GM04504 (cell line): ENCODE measurements at places on chromosomes 7 and 10.

DNA sequence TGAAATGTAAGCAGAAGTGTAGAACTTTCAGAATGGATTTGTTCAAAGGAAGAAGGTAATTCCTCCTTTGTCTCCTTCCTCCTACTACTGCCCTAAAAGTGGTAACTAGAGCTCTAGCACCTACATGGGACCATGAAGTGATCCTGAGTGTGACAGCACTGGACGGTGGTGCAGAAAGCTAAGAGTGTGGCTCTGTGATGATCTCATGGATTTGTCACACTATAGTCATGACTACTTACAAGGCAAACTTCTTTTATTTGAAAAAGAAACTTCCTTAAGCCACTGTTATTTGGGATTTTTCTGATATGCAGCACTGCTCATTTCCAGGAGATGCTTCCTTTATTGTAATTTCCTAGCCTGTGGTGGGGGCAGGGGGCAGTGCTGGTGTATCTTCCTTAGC is 5.8 kb upstream of the FHIP2A start:
- no peak for DNase-seq

GRCh38 chr7:37394158-37394557 is 54.5 kb downstream of the ELMO1 start:
- no peak for DNase-seq

DNA sequence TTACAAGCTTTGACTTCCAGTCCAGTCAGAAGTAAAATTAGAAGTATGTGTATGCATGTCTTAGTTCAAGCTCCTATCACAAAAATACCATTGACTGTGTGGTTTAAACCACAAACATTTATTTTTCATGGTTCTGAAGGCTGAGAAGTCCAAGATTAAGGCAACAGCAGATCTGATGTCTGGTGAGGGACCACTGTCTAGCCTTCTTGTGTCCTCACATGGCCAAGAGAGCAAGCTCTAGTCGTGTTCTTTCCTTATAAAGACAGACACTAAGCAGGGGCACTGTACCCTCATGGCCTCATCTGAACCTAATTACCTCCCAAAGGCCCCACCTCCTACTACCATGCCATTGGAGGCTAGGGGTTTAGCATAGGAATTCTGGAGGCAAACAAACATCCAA is 41.3 kb upstream of the ARL4A start:
- no peak for DNase-seq

GRCh38 chr7:44768628-44769371 is 20.2 kb downstream of the ZMIZ2 start:
- no peak for DNase-seq

- DNase-seq: no peak
Observed at GRCh38 chr10:58557714-58558113, 45.0 kb downstream of the BICC1 start.

DNA sequence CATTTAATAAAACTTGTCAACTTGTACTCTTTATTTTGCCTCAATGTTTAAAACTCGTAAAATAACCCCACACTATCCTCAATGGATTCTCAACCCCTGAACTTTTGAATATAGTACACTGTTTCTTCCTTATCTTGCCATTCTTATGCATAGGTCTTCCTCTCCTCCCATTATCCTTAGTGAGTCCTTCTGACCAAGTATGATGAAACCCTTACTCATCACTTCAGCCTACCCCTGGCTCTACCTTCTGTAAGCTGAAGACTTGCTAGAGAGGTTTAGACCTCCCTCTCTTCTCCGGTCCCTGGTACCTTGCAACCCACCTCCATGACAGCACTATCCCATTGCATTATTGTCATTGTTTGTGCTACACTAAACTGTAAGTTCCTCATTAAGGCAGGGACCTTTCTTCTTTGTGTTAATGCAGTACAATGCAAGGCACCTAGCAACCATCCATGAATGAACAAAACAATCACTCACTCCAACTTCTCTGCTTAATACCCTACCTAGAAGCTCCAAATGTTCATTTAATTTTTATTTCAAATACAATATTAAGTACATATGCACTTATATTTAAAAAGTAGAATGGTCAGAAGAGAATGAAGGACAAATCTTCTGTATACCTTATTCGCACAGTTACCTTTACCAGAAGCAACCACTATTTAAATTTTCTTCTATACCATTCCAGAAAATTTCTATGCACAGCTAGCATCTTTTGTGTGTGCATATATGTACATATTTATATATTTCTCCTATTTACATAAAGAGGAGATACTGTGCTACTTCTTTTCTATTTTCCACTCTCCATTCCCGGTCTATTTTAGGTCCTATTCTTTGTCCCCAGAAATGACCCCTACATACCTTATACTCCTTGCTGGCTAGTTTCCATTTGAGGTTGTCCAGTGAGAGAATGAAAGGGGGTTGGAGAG is 77.5 kb downstream of the SLC16A9 start:
- no peak for DNase-seq
